ENCODE measurements at places on chromosomes 6 and 20.
A peak's percentile ranks its signal among the peaks of the same experiment; 100 is the strongest.

GRCh38 chr20:37849566-37849965, 53.4 kb upstream of the VSTM2L start:
- DNase-seq = no peak

DNA sequence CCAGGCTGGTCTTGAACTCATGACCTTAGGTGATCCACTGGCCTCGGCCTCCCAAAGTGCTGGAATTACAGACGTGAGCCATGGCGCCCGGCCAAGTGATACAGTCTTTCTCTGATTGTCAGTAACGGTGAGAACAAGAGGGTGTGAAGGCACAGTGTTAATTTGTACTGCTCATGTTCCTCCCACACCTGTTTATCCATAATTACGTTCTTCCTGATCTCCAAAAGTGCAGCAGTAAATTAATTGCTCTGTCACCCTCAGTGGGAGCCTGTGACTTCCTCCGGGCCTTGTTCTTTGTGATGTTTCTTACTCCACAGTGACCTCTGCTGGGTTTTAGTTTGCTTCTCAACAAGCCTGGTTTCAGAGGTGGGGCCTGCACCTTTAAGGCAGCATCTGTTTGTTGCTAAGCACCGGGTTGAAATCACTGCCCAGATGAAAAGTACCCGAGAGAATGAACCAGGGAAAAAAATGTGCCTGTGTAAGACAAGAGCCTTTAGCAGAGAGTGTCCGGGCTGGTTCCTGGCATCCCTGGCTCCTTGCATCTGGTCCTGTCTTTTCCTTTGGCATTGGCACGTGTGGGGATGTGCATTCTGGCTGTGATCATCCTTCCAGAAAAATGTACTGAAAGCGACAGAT, 89.1 kb upstream of the CLDN20 start:
- DNase-seq = no peak

DNA sequence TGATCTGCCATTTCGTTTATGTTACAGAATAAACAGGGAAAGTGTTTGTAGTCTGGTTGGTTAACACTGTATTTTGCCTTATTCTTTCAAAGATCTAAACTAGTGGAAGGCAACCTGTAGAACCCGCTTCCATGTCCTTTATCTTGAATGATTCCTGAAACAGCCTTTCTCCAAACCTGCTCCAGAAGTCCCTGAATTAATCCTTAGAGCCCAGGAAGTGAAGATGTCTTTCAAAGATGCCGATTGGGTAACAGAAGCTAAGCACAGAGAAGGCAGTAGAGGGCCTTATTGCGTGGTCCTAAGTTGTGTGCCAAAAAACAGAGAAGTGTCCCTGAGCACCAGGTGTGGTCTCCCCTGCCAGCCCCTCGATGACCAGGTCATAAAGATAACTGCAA, 19.2 kb upstream of the ZSCAN16 start:
- DNase-seq = no peak

GRCh38 chr6:35179901-35180535, 33.7 kb upstream of the SCUBE3 start:
- DNase-seq = no peak

DNA sequence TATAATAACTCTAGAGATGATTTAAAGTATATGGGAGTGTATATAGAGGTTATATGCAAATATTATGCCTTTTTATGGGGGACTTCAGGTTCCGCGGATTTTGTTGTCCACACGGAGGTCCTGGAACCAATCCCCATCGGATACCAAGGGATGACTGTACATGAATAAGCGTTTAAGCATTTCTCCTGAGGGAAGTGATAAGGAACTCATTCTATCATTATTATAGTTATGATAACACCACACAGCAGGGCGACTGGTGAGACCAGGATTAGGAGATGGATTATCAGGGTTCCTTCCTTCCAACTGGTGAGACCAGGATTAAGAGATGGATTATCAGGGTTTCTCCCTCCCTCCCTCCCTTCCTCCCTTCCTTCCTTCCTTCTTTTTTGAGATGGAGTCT, 6.6 kb downstream of the ECI2 start:
- no peak for DNase-seq

DNA sequence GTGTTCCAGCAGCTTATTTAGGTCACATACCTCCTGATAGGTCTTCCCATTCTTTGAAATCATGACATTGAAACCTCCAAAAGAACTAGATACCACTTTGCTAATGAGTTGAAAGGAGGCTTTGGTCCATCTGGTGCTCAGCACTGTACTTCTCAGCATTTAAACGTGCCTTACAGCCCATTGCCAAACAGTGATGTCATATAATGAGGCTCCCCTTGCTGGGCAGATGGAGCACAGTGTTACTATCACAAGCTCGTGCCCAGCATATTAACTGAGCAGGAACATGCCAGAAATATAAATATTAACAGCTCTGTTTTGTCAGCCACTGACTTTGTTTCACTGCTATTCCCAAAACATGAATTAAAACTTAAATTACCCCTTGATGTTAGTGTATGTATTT, 25.5 kb upstream of the MAPK13 start:
- DNase-seq = no peak

DNA sequence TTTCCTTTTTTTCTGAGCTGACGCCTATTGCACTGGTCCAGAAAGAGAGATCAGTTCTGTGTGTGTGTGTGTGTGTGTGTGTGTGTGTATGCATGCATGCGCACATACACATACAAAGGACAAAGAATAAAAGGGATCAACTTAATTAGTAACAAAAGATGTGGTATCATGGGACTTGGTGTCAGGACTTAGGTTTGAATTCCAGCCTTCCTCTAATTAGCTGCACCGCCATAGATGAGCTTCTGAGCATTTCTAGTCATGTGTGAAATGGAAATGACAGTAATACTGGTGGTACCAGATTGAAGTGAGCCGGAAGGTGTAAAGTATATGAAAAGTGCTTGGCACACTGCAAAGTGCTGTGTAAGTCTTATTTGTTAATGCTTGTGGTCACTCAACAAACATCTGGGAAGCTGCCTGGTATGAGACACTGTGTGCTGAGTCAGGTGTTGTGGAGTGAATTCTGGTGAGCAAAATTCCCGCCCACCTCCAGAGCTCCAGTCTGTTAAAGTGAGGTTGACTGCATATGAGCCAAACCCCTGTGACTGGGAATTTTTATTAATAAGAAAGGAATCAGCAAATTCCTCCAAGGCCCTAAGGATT, 12.4 kb downstream of the DAAM2 start:
- no peak for DNase-seq

GRCh38 chr20:54668271-54669039, 193.1 kb downstream of the DOK5 start:
- no peak for DNase-seq

DNA sequence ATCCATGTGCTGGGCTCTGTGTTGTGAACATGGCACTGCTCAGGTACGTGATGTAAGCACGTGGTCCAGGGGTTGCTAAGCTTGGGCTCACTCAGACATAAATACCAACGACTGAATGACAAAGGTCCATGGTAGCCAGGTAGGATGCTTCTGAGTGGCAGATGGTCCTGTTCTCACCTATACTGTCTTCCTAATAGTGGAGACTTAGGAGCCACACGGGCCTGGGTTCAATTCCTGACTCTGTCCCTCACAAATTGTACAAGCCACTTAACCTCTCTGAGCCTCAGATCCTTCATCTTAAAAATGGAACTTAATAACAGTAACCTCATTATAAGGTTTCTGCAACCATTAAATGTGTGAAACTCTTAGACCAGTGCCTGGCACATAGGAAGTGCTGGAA, 6.8 kb downstream of the GCM2 start:
- DNase-seq = no peak

GRCh38 chr20:52402514-52402913, 210.9 kb upstream of the ZFP64 start:
- no peak for DNase-seq

- no peak for DNase-seq
Measured at GRCh38 chr6:88381289-88381642, 215.1 kb upstream of the CNR1 start.

DNA sequence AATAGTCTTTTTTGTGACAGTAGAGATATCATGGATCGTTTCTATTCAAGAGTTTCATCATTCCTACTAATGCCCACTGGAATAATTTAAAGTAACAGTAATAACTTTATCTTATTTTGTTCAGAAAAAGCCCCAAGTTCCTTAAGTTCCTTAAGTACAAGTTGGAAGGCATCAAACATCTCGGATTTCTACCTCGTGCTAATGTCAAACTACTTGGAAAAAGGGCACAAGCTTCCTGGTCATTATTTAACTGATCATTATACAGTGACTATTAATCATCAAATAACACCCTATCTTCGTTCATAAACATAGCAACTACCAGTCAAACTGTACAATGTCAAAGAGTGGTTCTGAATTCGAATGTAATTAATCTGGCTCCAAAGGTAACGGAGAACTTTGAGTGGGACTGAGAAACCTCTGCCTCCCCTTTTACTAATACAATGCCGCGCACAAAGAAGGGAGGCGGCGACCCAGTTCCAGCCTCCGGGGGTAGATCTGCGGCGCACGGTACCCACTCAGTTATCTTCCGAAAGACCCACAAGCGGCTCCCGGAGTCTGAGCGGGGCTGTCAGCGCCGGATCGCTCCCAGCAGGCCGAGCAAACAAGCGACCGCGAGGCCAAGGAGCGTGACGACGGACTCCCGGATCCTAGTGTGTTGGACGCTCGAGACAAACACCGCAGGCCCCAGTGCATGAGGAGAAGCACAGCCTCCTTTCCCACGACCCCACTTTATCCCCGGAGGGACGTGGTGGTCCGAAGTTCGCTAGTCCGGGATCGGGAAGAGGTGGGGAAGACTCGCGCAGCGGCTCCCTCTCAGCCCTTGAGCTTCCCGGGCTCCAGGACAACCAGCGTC, 716 bp downstream of the SHPRH start:
- DNase-seq = peak; percentile 7

DNA sequence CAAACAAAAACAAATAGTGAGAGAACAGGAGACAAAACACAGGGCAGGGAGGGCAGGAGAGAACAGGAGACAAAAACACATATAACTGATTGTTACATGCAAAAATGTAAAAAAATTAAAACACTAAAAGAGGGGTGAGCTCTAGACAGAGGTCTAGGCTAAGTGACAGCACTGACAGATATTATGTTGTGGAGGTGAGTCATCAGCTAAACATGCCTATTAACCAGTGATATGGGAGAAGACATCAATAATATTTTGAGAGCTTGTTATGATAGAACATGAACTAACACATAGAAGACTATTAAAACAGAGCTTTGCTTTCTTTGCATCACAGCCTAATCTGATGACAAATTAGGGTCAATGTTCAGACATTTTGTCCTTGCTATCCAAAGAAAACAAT, 972.7 kb downstream of the PRIM2 start:
- no peak for DNase-seq

DNA sequence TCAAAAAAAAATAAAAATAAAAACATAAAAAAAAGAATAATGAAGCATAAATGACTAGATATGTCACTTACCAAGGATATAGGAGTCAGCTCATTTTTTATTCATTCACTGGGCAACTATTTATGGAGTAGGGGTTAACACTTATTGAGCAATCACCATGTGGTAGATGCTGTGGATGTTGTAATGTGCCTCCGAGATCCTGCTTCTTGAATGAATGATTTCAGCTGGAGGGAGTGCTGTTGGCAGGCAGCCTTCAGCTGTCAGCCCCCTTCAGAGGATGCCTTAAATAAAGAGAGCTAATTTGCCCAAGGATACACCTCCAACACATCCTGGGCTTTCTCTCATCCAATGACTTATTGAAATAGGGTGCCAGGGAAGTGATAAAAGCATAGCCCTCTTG, 229.5 kb upstream of the DTNBP1 start:
- no peak for DNase-seq

DNA sequence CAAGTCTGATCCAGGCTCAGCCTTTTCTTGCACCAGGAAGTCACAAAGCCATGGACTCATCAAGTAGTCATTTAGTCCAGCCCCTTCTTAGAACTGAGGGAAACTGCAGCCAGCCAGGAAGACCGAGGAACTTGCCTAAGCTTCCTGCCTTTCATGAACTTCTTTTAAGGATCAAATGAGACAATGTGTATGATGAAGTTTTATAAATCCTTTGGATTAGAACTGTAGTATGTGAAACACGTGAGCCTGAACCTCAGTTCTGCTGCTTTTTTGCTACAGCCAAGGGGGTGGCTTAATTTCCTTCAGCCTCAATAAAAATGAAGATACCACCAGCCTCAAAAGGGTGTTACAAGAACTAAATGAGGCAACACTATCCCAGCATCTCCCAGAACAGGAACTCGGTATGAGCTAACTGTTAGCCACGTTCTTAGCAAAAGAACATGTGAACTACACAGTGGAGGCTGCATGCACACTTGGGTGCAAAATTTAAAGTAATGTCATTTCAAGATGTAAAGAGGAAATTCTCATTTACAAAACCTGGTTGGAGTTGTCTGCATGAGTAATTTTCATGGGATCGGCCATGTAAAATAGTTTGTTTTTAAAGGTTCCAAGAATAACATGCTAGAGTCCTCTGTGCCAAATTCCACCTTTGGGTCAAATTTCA, 76.0 kb upstream of the TBC1D7 start:
- no peak for DNase-seq

DNA sequence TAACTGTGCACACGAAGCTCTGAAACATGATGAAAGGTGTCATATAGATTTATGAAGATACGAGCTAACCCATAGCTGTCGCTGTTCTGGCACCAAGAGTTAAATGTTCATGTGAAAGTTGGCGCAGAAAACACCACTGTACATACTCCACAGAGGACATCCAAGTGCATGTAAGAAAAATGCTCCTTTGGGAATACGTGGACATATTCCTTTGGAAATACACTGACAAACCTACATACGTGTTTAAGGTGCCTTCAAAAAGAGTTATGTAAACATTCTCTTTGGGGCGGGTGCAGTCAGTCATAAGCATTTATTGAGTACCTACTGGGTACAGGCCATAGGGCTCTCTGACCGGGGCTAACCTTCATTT, 723 bp upstream of the ARID1B start:
- DNase-seq = no peak

DNA sequence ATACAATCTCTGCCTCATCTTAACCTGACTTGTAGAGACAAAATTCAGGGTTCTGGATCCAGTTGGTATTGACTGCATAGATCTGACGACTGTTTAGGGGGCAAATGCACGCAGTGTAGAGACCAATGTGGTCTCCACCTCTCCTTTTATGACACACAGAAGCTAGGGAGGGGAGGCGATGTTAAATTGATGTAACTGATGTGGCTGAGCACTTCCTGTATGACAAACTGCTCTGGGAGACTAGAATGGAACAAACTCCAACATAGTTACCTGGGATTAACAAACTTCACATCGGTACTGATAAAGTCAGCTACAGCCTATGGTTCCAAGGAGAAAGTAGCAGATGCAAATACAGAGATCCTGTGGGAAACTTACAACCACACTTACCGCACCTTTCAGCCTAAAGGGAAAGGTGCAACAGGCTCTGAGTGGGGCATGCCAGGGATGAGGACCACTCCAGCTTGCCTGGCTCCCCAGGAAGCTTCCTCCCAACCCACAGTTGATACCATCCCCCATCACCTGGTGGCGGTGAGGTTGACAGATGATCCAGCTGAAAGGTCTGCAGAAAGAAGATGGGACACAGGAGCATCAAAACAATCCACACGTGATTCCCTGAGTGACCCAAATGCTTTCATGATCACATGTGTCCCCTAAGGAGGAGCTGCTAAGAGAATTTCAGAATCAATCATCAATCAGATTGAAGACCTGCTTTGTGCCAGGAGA, 60.6 kb upstream of the MRPS10 start:
- DNase-seq = no peak

All from activated CD8-positive, alpha-beta memory T cell treated with anti-CD3 and anti-CD28 coated beads for 48 hours (primary cell).